ENCODE measurements at places on chromosomes 4 and X. TPM values are rescaled to one million over a fixed set of nuclear protein-coding genes. Genes with fewer than 3 reads are reported as not detected.

DNA sequence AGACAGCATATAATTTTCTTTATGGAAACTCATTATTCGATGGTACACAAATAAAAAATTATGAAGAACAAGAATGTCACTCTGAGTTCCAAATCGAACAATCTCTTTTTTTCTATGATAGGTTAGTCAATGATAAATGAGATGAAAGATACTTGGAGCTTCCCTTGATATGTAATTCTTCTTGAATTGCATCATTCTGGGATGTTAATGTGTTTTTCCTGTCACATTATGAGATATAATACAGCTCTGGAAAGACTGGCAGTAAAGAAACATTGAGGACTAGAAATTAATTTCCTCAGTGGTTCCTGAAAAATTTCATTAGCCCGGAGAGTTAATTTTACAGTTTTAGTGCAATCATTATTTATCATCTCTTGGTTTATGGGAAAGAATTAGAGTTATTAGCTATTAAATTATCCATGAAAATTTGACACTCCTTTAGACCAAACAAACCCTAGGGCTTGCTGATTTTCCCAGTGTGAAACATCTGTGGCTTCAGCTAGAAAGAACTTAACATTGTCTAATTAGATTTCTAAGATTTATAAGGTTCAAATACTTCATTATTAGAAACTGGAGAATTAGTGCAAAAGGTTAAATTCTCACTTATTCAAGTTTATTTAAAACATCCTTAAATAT, 1546.6 kb upstream of the TENM3 start:
- DNase-seq, result no peak

DNA sequence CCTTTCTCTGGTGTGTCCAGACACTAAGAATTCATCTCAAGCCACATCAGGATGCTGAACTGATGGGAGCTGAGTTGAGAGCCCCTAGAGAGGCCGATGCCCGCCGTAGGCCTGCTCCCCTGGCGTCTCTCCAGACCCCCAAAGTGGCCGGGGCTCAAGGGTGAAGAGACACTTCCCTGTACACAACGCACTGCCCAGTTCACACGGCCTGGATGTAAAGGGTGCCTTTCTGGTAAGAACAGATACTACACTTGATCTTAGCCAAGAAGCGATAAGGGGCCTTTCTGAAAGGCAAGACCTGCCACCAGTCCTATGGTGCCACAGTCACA, 5.1 kb upstream of the TREX2 start:
- DNase-seq, result no peak

Gene SPANXN1
- not detected for total RNA-seq

Gene ZNF157
- not detected for total RNA-seq

Measured in PC-9 (cell line).